ENCODE measurements at places on chromosomes 5 and 9.

GRCh38 chr5:167311340-167311739 is 980.1 kb upstream of the WWC1 start:
- no peak for DNase-seq

DNA sequence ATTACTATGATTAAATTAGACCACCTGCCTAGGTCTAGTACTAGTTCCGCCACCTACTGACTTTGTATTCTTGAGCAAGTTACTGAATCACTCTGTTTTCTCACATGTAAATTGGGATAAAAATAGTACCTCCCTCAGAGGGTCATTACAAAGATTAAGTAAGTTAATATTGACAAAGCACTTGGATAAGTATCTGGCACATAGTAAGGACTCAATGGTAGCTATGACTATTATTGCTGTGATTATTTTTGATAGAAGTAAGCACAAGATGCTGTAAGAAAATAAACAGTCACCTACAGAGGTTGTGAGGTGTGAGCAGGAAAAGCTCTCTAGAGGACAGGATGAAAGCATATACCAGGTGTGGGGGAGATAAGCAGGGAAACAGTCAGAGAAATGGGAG is 173.1 kb upstream of the PAPPA start:
- no peak for DNase-seq

DNA sequence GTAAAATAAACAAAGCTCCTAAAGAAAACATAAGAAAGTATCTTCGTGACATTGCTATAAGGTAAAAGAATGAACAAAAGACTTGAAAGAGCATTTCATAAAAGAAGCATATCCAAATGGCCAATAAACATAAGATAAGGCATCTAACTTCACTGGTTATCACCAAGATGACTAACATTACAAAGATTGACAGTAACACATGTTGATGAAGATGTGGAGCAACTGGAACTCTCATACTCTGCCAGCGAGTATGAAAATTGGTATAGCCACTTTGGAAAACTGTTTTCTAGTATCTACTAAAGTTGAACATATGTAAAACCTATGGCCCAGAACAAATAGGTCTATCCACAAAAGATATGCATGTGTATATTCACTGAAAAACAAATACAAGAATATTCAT is 150.5 kb downstream of the SNX18 start:
- DNase-seq: no peak

DNA sequence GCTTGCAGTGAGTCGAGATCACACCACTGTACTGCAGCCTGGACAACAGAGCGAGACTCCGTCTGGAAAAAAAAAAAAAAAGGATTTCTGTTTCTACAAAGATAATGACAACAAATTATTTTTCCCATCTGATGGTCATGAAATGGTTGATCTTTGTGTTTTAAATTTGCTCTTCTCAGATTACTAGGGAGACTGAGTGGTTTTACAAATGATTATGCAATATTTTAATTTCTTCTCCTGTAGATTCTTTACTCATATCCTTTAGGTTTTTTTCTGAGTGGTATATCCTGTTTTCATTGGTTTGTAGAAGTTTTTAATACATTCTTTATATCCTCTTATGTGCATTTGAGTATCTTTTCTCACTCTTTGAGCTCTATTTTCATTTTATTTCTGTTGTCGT is 20.6 kb upstream of the AUH start:
- DNase-seq: no peak

Measured in GM18507 (cell line).